ENCODE measurements at places on chromosomes 3 and 15.
A peak's percentile ranks its signal among the peaks of the same experiment; 100 is the strongest.

DNA sequence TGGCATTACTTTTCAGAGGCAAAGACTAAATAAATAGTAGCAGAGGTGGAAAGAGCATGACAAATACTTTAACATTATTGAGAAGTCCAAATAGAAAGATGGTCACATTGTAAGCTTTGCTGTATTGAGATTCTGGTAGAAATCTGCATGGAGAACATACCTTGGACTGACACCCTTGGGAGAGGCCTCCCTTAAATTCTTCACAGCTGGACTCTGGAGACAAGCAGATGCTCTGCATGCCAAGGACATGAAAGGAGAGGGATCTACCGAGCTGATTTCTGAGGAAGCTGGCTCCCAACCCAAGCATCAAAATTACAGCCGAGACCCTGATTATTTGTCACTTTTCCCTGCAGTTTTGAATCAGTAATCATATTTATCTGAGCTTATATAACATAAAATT lies 212.5 kb upstream of the COL8A1 start:
- no peak for DNase-seq

DNA sequence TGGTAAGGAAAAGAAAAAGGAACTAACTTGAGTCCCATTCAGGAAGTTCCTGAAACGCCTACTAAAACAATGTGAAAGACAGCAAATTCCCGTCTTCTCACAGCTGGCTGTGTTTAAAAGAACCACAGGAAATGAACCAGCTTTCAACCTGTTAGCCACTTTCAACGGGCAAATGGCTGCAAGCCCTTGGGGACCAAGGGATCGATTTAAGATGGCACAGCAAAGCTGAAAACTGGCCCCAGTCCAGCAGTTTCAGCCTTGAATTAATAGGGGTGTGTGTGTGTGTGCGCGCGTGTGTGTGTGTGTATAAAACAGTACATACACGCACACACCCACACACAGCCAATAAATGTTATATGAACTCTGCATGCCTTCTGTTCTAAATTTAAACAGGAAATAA lies 168.7 kb upstream of the TMCO5A start:
- no peak for DNase-seq

DNA sequence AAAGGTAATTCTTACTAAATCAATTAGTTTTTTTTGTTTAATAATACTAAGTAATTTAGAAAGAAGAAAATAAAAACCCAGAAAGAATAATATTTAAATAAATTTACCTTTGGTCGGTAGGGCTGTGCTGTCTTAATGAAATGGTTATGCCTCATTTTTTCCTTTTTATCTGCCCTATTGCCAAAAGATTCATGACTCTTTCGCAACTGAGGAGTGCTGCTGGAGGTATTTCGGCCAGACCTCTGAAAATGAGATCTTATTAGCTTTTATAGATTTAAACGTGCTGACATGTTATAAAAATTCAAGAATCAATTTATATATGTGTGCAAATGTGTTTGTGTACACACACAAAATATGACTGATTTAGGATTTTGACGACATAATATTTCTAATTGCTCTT lies 67.1 kb upstream of the USP50 start:
- DNase-seq: no peak

DNA sequence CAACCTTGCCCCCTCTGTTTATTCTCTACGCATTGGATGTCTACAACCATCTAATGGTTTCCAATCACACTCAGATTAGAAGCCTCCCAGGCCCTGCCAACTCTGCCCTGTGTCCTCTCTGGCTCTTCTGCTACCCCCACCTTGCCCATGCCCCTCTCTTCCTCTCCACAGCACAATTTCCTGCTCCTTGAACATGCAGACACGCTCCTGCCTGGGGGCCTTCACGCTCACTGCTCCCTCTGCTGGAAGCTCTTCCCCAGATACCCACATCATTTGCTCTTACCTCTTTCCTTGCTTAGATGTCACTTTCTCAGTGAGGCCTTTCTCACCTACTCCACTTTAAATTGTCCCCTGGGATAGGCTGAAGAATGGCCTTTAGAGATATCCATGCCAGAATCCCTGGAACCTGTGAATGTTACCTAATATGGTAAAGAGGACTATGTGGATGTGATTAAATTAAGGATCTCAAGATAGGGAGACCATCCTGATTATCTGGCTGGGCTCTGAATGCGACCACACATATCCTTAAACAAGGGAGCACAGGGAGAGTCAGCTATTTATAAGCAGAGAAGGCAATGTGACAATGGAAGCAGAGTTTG lies 9.9 kb downstream of the KY start:
- peak; percentile 8 for DNase-seq

DNA sequence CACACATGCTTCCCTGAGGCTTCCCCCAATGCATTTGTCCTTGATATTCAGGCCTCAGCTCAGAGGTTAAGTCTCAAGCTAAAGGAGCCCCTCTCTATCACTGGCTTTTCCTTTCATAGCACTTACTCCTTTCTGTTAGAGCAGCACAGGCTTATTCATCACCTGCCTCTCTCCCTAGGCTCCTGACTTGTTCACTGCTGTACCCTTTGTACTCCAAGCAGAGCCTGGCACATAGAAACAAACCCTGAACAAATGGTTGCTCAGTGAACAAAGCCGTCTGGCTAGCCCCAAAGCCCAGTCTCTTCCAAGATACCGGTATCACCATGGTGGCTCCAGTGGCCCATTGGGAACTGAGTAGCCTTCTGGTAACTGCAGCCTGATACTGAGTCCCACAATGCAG lies 231.1 kb upstream of the TRIM42 start:
- DNase-seq: no peak

GRCh38 chr15:70699890-70700289 lies 63.5 kb downstream of the UACA start:
- no peak for DNase-seq

DNA sequence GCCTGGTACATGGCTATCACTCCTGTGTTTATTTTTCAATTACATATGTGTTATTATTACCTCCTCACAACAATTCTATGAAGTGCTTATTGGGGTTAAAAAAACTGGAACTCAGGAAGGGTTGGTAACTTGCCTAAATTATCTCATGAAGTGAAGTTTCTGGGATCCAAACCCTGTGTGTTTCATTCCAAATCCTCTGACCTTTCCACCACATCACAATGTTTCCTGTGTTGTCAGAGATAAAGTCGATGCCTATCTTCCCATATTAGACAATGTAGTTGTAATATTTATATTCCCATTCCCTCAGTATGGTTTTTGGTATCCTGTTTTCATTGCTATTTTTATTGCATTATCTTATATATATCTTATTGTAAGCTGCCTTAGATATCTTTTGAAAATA lies 269.1 kb upstream of the CFAP20DC start:
- no peak for DNase-seq

DNA sequence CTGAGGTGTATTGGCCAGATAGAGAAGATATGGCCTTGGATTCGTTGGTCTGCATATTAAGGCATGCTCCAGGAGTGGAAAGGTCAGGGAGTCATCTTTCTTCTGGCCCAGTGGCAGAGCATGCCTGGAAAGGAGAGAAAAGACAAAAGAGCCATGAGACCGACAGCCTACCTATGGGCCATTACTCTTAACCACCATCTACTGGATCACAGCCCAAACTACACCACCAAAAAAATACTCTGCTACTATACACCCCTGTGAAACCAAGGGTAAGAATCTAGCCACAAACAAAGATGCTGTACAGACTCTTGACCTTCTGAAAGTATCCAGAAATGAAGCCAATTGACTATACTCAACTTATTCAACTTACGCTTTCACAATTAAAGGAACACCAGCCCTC lies 96.1 kb upstream of the PLSCR5 start:
- no peak for DNase-seq

DNA sequence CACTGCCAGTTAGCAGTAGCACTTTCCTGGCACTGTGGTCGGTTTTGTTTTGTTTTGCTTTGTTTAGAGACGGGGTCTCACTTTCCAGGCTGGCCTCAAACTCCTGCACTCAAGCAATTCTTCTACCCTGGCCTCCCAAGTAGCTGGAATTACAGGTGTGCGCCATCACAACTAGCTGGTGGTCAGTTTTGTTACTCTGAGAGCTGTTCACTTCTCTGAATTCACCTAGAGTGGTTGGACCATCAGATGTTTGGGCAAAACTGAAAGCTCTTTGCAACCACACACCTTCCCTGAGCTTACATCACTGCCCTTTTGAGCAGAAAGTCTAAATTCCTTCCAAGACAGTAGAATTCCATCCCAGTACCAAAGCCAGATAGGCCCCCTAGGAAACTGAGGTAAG lies 22.6 kb downstream of the CLDN18 start:
- DNase-seq: no peak

GRCh38 chr3:62670351-62670750 lies 204.9 kb downstream of the CADPS start:
- DNase-seq: no peak

DNA sequence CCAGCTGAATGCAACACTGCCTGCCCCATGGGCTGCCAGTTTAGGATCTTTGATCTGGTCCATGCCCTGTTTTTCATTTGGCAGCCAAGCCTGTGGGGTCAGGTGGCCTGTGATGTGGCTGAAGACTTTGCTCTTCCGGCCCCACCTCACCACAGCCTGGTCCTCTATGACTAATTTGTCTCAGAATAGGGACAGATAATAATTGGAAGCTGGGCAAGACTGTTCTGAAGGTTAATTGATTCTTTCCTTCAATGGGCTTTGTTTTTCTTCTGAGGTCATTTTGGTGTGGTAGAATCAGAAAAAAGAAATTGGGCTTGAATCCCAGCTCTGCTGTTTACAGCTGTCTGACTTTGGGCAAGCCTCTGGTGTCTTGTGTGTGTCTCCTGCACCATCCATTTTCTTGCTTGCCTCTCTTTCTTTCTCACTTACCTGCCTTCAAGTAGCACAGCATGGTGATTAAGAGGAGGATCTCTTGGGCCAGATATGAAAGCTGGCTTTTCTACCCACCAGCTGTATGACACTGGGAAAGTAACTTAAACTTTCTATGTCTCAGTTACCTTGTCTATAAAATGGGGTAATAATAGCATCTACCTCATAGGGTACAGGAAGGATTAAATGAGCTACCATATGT lies 24.2 kb downstream of the ABHD2 start:
- DNase-seq: no peak

DNA sequence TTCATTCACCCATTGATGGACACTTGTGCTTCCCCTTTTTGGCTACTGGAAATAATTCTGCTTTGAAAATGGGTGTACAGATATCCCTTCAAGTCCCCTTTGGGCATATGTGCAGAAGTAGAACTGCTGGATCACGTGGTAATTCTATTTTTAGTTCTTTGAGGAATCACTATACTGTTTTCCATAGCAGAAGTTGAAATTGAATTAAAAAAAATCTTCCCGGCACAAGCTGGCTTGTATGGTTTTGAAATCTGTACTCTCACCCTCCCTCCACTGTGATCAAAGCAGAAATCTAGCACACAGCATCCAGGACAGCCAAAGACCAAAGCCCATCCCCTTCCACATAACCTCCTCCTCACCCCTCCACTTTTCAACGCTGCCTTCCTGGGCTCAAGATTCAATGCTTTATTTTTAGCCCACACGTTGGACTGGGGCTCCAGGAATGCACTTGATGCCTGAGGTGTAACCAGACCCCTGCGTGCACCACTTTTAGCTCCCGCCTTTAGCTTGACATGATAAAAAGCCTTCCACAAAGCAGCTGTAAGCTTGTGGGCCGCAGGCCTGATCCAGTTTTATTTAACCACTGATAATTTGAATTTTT lies 29.9 kb downstream of the TMEM40 start:
- DNase-seq: no peak

DNA sequence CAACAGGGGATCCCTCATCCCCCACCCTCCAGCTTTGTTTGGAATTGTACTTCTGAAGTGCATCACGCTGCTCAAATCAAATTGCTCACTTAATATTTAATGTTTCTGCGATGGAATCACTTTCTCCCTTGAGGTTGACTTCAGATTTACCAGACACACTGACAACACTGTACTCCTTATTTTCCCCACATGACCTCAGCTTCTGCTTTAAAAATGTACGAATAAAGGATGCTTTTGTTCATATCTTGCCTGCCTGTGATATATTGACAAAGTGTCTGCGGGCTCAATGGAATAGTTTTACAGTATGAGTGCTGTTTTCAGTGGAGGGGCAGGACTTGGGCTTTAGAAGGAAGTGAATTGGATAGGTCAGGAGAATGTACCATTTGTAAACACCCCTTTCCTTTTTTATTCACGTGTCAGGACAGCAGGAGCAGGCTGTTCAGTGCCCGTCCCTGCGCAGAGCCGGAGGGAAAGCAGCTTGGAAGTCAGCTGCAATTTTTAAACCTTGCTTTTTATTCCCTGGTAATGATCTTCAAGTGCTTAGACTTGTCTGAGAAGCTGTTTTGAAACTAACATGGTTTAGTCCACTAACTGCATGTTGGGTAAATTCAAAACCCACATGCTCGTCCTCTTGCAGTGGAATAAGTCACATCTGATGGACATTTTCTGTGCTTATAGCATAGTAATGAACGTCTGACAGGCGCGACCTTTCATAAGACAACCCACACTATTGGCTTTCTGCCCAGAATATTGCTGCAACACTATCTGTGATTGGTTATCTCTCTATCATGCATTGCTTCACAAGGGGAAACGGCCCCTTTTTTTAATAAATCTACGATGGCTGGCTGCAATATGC lies 29.9 kb downstream of the MBNL1 start:
- peak; percentile 77 for DNase-seq

- no peak for DNase-seq
These were observed 188.6 kb downstream of the CHL1 start for GRCh38 chr3:385151-385550.

GRCh38 chr15:39785139-39785538 lies 2.5 kb upstream of the FSIP1 start:
- peak; percentile 27 for DNase-seq

GRCh38 chr15:51830276-51830806 lies 888 bp downstream of the TMOD3 start:
- no peak for DNase-seq

- no peak for DNase-seq
These were observed 146.2 kb downstream of the KLF13 start for GRCh38 chr15:31472636-31473384.

DNA sequence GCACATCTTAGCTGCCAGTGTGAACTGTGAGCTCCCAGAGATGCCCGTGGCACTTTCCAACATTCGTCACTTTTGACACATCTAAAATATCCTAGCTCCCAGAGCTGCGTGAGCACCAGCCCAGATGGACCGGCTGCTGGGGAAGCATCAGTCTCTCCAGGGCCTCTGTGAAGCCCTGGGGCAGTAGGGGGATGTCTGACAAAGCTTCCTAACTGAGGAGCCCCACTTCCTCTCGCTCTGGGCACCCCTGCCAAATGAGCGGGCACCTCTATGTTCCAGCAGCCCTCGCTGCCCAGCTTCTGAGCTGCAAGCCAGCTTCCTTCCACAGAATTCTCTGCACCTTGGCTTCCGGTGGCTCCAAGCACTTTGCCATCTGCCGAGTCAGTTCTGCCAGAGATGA lies 91.1 kb downstream of the LIPC start:
- DNase-seq: no peak

- no peak for DNase-seq
These were observed 79.5 kb upstream of the KCNMB2 start for GRCh38 chr3:178456621-178457285.

DNA sequence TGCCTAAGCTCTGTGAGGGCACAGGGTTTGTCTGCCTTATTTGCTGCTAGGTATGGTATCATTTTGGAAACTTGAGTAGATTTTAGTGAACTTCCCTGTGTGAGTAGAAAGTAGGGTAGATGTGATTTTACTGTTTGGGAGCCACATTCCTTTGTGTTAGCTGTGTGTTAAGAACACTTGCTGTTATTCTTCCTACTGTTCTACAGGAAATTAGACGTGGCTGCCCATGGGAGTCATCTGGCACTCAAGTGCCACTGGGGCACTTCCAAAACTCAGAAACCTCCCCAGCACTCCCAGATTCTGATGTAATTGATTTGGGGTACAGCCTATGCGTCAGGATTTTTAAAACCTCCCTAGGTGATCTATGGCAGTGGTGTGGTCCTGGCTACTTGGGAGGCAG lies 369.9 kb upstream of the C2CD4B start:
- DNase-seq: no peak

- no peak for DNase-seq
These were observed 204.2 kb upstream of the IGF1R start for GRCh38 chr15:98444138-98444537.
